ENCODE measurements at places on chromosomes 7 and 10.

DNA sequence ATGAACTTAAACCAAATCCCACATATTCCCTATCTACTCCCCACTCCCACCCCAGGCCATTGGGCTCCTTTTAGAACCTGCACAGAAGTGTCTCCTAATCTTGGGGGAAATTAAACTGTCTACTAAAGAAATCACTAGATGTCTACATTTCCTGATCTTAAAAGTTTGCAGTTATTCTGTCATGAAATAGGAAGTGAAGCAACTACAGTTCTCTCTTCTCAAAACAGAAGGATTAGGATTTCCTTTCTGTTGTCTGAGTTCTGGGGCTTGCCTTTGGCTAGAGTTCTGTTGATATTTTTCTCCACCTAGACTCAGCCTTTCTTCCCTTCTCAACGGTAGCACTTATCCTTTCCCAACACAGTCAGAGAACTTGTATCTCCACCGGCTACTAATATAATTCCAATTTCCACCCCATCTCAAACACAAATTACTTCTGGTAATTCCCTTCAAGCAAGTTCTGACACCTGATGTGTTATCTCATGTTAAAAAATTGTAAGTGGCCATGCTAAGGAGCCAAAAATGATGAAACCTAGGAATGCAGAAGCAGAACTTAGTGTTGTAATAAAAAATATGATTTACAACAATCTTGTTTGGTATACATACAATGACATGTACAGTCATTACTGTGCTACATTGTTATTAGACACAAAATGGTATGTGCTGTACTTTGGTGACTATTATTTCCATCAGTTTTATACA is 12.1 kb downstream of the OR9A4 start:
- no peak overlapping the region for H3K27ac ChIP-seq
- no peak overlapping the region for H3K4me3 ChIP-seq
- H3K36me3 ChIP-seq, result no peaks in the 10 kb centered on the region
- H3K27me3 ChIP-seq, result no peaks in the 10 kb centered on the region

DNA sequence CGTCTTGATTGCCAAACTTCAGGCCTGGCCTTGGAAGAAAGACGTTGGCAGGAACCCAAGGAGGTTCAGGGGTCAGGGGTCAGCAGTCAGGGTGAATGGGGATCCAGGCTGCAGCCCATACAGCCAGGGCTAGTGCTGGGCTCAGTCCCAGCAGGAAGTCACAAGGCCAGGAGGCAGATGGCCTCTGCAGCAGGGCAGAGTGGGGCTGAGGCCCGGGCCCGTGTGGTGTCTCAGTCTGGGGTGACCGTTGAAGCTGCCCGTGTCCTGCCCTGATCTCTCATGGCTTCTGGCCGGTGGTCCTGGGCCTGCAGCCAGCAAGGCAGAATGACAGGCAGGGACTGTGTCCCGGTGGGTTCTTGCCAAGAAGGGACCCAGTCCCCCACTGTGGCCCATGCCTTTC is 26.6 kb upstream of the PURB start:
- H3K27me3 ChIP-seq, result no peaks in the 10 kb centered on the region
- no peak overlapping the region for H3K27ac ChIP-seq
- no peaks in the 10 kb centered on the region for H3K36me3 ChIP-seq
- H3K4me3 ChIP-seq, result no peak overlapping the region
- H3K4me1 ChIP-seq, result peaks cover 2% of the 10 kb centered on the region
- no peak for DNase-seq

DNA sequence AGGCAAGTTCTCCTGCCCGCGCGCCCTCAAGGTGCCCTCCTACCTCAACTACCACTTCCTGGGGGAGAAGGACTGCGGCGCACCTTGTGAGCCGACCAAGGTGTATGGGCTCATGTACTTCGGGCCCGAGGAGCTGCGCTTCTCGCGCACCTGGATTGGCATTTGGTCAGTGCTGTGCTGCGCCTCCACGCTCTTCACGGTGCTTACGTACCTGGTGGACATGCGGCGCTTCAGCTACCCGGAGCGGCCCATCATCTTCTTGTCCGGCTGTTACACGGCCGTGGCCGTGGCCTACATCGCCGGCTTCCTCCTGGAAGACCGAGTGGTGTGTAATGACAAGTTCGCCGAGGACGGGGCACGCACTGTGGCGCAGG is 1.4 kb downstream of the FZD1 start:
- no peak for DNase-seq
- peaks cover 48% of the 10 kb centered on the region for H3K27me3 ChIP-seq
- no peaks in the 10 kb centered on the region for H3K36me3 ChIP-seq
- peaks cover 12% of the 10 kb centered on the region for H3K4me1 ChIP-seq

DNA sequence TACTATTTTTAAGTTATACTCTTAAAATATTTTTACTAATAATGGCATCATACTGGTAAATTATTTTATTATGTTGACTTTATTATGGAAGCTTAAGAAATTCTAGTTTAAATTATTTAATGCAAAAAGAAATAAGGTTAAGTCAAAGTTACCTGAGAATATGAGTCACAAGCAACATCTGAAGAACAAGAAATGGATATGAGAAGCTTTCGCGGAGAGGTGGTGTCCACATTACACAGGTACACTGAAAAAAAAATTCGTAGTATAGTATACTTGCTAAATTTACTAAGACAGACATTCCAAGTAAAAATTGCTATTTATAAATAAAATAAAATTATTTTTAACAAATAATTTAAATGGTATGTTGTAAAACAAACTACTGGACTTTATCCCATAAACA is 143.8 kb downstream of the AVL9 start:
- no peaks in the 10 kb centered on the region for H3K27me3 ChIP-seq
- H3K36me3 ChIP-seq, result no peaks in the 10 kb centered on the region
- H3K27ac ChIP-seq, result no peak overlapping the region
- H3K4me1 ChIP-seq, result no peaks in the 10 kb centered on the region
- DNase-seq, result no peak

- H3K27ac ChIP-seq, result no peak overlapping the region
- no peaks in the 10 kb centered on the region for H3K36me3 ChIP-seq
- H3K4me1 ChIP-seq, result peaks cover 2% of the 10 kb centered on the region
- DNase-seq, result no peak
Measured at GRCh38 chr7:37670436-37670835, 13.1 kb upstream of the GPR141 start.

GRCh38 chr7:44733708-44734481 is 14.8 kb upstream of the ZMIZ2 start:
- H3K36me3 ChIP-seq, result no peaks in the 10 kb centered on the region
- no peaks in the 10 kb centered on the region for H3K27me3 ChIP-seq
- H3K27ac ChIP-seq, result no peak overlapping the region

DNA sequence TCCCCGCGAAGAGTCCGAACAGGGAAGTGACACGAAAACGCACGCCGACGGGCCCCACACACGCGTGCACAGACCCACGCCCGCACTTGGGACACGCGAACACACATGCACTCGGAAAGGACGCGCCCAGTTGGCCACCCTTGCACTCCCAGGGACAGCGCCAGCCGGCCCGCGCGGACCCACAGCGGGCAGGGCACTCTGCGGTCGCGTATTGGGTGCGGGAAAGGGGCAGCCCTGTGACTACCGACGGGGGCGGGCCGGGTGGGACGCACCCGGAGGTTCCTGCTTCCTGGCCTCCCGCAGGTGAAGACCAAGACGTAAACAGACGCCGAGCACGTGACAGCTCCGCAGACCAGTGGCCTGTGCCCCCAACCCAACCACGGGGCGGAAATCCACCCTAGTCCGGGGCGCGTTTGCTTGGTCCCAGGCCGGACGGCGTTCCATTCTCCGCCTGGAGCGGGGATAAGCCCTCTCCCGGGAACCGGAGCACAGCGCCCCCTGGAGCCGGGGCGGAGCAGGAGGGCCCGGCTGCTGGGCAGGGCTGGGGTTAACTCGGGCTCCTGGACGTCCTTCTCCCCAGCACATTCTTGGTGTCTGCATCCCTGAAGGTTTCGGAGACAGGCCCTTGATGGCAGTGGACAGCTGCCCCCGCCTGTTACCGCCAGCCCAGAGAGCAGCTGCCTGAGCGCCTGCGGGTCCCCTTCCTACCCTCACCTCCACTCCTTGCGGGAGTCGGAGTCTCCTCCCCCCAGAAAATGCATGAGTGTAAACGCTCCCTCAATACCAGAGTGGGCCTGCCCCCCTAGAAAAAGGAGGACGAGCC is 2.0 kb upstream of the LZTS2 start:
- peak overlapping the region; percentile 73 for H3K4me3 ChIP-seq
- H3K4me1 ChIP-seq, result peaks cover 11% of the 10 kb centered on the region
- no peak for DNase-seq
- H3K27me3 ChIP-seq, result no peaks in the 10 kb centered on the region
- no peak overlapping the region for H3K27ac ChIP-seq

DNA sequence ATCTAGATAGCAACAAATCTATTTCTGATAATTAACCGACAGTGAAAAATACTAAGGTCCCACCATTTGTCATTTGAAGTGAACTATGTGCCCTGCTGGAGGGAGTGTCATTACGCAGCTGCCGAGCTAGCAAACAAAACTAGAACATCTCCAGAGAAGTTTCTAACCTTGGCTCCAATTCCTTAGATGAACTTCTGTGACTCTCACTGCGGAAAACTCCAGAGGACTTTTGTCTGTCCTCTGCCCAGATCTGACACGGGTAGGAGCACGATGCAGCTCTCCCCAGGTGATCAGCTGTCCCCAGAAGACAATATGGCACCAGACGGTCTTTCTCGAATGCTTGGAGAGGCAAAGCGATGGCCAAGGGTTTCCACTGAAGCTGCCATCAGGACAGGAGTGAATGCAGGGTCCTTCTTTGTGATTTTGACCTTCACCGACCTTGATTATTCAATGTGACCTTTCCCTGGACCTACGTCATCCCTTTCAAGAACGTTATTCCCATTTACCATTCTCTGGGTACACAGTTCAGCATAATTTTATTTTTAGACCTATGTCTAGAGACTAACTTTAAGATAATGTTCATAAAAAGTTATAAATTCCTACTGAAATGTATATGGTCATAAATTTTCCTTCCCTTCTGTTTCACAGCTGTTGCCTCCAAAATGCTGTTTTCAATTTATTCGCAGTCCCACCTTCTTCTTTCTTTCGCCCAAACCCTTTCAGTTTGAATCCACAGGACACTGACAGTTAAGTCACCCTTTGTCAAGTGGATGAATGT is 116.7 kb upstream of the C7orf33 start:
- no peak overlapping the region for H3K4me3 ChIP-seq
- peaks cover 3% of the 10 kb centered on the region for H3K4me1 ChIP-seq
- no peak overlapping the region for H3K27ac ChIP-seq
- no peaks in the 10 kb centered on the region for H3K36me3 ChIP-seq
- H3K27me3 ChIP-seq, result no peaks in the 10 kb centered on the region

GRCh38 chr10:98038288-98038687 is 7.9 kb upstream of the CRTAC1 start:
- DNase-seq, result no peak
- peaks cover 23% of the 10 kb centered on the region for H3K27me3 ChIP-seq
- no peak overlapping the region for H3K27ac ChIP-seq
- H3K4me1 ChIP-seq, result 0 out of 2 replicates have a peak, but pooled peaks cover 2% of the 10 kb centered on the region
- no peak overlapping the region for H3K4me3 ChIP-seq

GRCh38 chr7:121282129-121282528 is 46.7 kb upstream of the WNT16 start:
- H3K4me3 ChIP-seq, result no peak overlapping the region
- no peaks in the 10 kb centered on the region for H3K27me3 ChIP-seq
- H3K4me1 ChIP-seq, result peaks cover 2% of the 10 kb centered on the region
- H3K36me3 ChIP-seq, result no peaks in the 10 kb centered on the region

DNA sequence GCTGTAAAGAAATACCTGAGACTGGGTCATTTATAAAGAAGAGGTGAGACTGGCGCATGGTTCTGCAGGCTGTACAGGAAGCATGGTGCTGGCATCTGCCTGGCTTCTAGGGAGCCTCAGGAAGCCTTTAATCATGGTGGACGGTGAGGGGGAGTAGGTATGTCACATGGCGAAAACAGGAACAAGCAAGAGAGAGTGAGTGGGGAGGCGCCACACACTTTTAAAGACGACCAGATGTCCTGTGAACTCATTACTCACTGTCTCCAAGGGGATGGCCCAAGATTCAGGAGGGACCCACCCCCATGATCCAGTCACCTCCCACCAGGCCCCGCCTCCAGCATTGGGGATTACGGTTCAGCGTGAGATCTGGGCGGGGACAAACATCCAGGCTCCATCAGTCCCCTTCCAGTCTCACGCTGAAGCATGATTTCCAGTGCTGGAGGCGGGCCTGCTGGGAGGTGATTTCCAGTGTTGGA is 3.2 kb downstream of the ZNF316 start:
- H3K36me3 ChIP-seq, result peaks cover 7% of the 10 kb centered on the region
- peaks cover 2% of the 10 kb centered on the region for H3K4me1 ChIP-seq
- H3K27me3 ChIP-seq, result no peaks in the 10 kb centered on the region
- no peak overlapping the region for H3K27ac ChIP-seq
- H3K4me3 ChIP-seq, result no peak overlapping the region

DNA sequence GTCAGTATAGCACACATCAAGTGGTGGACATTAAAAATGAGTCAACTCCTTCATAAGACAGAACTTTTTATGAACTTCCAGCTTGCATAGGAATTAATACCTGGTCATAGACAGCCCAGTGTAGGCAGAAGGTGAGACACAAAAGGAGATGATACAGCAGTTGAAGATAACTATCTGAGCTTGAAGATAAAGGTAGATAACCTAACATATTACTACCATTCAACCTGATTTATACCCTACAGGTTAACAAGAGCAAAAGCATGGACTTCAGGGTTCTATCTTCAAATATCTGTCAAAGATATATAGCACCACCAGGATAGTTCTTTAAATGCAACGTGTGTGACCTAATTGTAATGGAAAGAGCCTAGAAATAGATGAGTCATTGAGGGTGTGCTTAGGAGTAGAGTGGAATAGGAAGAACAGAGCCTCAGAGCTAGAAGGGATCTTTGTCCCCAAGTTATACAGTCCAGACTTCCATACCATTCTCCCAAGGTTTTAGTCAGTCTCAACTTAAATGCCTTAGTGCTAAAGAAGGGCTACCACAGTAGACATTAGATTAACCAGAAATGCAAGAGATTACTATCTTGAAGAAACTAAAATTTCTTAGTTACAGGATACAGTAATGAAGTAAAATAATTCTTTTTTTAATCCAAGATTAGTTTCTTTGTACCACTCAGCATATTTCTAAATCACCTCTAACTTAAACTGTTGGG is 9.2 kb downstream of the ZNF800 start:
- H3K27me3 ChIP-seq, result no peaks in the 10 kb centered on the region
- H3K27ac ChIP-seq, result no peak overlapping the region
- DNase-seq, result no peak
- H3K4me1 ChIP-seq, result no peaks in the 10 kb centered on the region
- no peaks in the 10 kb centered on the region for H3K36me3 ChIP-seq
- no peak overlapping the region for H3K4me3 ChIP-seq

DNA sequence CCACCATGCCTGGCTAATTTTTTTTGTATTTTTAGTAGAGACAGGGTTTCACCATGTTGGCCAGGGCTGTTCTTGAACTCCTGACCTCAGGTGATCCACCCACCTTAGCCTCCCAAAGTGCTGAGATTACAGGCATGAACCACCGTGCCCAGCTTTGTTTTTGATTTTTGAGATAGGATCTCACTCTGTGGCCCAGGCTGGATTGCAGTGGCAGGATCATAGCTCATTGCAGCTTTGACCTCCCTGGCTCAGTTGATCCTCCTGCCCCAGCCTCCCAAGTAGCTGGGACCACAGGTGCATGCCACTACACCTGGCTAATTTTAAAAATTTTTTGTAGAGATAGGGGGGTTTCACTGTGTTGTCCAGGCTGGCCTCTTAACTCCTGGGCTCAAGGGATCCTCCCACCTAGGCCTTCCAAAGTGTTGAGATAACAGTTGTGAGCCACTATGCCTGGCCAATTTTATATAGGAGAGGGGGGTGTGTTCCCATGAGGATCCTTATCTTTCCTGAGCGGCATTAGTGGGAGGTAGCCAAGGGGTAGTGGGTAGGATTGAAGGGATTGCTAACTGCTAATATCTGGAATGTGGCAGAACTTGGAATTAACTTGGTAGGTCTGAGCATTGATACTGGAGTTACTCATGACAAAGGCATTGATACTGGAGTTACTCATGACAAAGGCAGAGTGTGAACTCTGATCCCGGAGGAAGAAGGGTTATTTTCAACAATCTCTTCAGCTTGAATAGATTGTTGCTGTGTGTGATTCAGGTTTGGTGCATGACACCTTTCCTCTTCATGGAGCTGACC is 1.0 kb upstream of the NOLC1 start:
- H3K4me1 ChIP-seq, result peaks cover 2% of the 10 kb centered on the region
- no peaks in the 10 kb centered on the region for H3K27me3 ChIP-seq
- H3K36me3 ChIP-seq, result peaks cover 21% of the 10 kb centered on the region
- H3K27ac ChIP-seq, result no peak overlapping the region

Measured in iPS DF 6.9 (cell line).